ENCODE measurements at places on chromosomes 2 and 18.

GRCh38 chr2:27177441-27178351 is 28.9 kb downstream of the TCF23 start:
- no peak for DNase-seq

DNA sequence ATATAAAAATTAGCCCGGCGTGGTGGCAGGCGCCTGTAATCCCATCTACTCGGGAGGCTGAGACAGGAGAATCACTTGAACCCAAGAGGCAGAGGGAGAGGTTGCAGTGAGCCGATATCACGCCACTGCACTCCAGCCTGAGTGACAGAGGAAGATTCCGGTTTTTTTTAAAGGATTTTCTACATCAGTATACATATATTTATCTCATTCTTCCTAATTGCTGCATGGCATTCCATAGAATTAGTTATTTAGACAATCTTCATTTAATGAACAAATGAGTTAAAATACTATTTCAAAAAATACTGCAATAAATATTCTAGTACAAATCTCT is 2.0 kb downstream of the GTF3C2 start:
- no peak for DNase-seq

DNA sequence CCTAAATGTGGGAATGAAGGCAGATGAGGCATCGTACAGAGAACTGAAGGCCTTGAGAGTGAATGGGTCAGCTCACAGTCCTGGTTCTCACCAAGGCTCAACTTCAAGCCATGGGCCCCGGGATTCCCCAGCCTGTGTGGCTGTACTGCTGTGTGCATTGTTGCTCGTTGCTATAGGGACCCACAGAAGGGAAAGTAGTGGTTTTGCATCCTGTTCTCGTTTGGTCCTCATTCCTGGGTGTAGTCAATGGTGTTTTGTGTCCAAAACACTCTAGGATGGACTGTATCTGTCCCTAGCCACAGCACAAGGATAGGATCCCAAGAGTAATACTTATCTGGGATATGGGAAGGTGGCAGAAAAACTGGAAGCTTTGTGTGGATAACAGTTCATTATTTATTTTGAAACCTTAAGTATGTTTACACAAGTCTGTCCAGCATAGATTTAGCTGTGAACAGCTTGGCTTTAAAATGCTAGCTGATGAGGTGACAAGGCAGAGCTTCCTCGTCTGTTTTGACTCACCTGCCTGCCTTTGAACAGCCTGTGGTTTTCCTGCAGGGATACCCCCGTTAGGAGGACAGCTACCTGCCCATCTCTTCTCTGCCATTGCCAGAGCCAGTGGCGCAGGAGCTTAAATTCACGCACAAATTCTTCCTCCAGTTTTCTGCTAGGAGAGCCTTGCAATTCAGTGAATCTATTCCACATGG is 85.0 kb downstream of the WDSUB1 start:
- DNase-seq: no peak

GRCh38 chr2:227748079-227748478 is 2.4 kb downstream of the SCYGR8 start:
- no peak for DNase-seq

- DNase-seq: no peak
Observed at GRCh38 chr18:44937960-44938719, 257.5 kb downstream of the SETBP1 start.
